ENCODE measurements at places on chromosomes 7 and 10.

DNA sequence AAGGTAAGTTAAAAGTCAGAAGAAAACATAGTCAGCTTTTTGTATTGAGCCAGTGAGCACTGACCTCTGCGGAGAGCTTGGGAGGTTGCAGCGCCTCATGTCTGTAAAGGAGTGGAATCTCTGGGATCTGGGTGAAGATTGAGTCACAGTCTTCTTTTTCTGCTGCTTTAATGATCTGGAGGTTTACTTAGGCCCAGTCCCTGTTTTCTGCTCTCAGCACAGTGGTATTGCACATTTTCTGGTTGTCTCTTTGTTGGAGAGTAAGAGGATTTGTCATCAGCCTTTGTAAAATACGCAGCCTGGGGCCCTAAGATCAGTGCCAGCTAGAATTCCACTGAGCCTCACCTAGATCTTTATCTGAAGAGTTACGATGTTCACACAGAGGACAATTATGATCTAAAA lies 58.3 kb upstream of the GJD4 start:
- no peak for DNase-seq

DNA sequence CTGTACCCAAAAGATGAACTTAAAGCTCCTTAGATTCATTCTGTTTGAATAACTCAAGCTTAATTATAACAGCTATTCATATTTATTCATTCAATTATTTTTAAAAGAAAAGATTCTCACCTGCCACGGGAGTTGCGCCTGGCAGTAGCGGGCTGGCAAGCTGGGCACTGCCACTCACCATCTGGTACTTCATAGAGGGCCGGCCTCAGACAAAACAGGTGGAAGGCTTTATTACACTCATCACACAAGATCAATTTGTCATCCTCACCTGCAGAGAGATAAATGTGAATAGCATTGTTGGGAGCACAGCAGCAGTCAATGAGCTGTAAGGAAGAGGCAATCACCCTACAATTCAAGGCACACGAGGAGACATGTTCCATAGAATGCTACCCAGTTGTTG lies 15.8 kb downstream of the FZD9 start:
- no peak for DNase-seq

GRCh38 chr10:17831896-17832295 lies 22.7 kb downstream of the MRC1 start:
- DNase-seq = no peak

DNA sequence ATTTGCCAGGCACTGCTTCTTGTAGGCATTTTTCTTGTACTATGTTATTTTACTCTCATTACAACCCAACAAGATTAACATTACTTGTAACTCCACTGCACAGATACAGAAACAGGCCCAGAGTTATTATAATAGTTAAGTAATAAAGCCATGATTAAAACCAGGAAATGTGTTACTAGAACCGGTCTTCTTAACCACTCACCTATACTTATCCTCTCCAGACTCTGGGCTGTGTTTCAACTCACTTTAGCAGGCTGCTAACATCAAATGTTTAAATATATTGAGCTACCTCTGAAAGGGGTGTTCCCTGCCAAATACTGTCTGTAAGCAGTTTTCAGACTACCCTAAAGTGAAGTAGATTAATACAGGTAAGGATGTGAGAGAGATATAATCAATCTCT lies 1227.8 kb downstream of the SORCS3 start:
- DNase-seq = no peak

DNA sequence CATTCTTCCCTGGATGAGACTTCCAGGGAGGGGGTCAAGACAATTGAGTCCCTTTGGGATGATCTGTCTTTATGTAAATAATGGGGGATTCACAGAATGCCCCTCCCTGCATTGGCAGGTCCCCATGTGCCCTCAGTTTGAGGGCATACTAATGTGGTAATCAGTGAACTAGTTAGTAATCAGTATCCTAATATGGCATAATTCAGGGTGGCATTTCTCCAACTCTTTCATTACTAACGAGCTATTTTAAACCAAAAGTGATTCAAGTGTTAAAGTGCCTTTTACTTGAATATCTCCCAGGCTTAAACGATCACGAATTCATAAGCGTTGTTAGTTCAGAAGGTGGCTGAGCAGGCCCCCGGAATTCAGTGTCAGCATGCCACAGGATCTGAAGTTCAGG lies 1.6 kb upstream of the DNAJB6 start:
- no peak for DNase-seq

- DNase-seq = no peak
Measured at GRCh38 chr10:13893926-13894325, 307.2 kb downstream of the PRPF18 start.

- no peak for DNase-seq
Measured at GRCh38 chr10:17787087-17787961, 21.8 kb upstream of the MRC1 start.

DNA sequence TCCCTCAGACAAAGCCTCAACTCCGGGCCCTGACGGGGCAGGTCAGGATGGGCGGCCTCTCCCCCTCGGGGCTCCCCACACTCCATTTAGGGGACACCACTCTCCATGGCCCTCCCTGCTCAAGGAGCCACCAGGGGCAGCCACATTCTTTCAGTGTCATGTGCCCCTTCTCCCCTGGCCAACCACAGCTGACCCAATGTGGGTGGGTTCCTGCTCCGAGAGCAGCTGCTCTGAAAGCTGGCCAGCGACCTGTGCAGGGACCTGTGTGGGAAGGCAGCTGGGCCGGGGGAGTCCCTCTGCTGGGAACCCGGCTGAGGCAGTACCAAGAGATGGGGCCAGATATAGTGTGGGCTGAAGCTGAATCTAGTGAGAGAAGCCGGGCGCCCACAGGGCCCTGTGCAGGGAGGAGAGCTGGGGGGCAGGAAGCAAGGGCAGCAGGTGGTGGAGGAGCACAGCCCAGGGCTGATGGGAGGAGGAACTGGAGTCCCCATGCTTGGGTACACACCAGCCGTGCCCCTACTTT lies 40.6 kb upstream of the NPFFR1 start:
- no peak for DNase-seq

DNA sequence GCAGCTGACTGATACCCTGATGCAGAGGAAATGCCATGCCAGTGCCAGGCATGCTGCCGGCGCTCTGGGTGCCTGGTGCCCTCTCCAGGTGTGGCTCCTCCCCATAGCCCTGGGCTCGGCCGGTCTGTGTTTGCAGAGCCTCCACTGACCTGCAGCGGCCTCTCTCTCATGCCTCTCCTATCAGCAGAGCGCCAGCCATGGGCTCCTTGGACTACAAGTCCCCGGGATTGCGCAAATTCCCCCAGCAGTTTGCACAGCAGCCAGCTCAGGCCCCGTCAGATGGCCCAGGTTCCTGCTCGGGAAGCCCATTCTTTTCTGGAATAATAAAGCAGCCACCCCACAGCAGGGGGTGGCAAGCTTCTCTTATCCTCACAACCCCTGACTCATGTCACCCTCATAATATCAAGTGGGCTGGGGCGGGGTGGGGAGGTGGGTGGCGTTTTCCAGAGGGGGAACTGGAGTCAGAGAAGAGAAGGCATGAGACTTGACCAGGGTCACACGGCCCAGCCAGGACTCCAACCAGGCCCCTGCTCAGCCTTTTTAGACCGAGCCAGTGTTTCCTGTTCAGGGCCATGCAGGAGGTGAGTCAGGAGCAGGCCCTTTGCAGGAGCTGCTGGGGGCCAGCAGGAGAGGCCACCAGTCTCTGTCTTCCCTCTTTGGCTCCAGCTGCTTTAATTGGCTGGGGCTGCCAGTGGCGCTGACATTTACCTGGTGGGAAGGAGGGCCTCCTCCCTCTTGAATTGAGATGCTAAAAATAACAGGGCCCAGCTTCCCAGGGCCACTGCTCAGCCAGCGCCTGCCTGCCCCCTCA lies 58.6 kb downstream of the ZMIZ1 start:
- DNase-seq = no peak

DNA sequence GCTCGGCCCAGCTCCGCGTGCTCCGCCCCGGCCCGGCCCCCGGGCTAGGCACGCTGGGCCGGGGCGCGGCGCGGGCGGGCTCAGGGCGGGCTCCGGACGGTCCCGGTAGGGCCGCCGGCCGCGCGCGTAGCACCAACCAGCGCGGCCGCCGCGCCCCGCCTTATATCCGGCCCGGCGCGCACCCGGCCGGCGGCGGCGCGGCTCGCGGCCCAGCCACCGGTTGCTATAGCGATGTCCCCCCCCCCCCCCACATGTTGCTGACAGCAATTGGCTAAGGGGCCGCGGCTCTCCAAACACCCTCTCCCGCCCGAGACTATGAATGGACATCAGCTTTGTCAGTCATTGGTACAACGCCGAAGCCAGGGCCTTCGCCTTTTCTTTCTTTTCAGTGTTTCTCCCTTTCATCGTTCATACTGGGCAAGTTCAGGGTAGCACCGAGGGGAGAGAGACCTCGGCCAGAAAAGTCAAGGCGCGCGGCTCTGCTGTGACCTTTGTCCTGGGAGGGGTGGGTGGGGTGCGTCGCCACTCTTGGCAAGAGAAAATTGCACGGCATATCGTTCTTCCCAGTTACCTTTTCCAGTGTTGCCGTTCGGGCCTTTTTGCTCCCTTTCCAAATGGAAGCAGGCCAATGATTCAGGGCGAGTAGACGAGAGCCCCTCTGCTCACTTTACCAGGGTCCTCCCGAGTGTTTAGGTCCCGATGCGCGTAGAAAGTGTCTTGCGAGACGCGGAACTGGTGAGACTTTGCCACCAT lies 354.2 kb downstream of the DNAJB6 start:
- DNase-seq = no peak

DNA sequence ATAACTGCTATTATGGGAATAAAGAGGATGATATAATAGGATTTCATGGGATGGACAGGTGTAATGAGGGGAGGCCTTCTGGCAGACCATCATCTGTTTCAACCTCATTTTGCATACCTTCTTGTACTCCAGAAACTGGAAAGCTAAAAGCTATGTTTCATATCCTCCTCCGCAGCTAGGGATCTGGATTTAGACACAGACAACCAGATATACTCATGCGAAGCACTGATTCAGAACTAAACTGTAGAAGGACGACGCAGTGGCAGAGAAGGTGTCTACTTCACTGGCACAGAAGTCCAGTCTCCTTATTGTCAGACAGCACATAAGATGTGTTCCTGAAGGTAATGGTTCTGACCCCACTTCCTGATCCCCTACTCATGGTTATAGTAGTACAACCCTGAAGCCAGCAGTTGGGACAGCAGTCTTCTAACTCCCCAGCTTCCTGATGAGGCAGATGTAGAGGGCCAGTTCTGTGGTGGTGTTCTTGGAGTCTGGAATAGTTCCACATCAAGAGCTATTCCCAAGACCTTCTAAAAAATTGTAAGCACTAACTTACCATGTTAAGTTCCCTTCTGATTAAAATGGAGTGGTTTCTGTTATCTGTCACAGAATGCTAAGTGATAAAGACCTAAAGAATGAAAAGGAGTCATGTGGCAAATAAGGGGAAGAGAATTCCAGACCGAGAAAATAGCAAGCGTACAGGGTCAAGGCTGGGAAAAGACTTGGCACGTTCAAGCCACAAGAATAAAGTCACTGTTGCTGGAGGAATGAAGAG lies 550.3 kb downstream of the GRM8 start:
- DNase-seq = no peak

GRCh38 chr10:11403116-11403515 lies 208.3 kb downstream of the USP6NL start:
- peak; percentile 79 for DNase-seq

DNA sequence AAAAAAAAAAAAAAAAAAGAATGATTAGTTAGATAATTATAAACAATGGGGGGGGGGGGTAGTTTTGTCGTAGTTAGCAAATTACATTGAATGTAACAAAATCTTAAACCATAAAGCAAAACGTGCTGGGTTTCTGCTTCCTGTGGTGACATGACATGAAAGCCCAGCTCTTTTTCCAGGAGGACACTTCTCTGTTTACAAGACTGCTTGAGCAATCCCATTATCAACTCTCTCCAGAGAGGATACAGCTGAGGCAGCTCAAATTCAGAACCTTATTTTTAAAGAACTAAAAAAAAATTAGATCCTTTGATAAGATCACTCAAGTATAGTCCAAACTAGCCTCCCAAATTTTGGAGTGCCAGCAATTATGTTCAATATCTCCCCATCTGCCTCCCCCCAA lies 58.6 kb downstream of the ADRB1 start:
- DNase-seq = no peak

DNA sequence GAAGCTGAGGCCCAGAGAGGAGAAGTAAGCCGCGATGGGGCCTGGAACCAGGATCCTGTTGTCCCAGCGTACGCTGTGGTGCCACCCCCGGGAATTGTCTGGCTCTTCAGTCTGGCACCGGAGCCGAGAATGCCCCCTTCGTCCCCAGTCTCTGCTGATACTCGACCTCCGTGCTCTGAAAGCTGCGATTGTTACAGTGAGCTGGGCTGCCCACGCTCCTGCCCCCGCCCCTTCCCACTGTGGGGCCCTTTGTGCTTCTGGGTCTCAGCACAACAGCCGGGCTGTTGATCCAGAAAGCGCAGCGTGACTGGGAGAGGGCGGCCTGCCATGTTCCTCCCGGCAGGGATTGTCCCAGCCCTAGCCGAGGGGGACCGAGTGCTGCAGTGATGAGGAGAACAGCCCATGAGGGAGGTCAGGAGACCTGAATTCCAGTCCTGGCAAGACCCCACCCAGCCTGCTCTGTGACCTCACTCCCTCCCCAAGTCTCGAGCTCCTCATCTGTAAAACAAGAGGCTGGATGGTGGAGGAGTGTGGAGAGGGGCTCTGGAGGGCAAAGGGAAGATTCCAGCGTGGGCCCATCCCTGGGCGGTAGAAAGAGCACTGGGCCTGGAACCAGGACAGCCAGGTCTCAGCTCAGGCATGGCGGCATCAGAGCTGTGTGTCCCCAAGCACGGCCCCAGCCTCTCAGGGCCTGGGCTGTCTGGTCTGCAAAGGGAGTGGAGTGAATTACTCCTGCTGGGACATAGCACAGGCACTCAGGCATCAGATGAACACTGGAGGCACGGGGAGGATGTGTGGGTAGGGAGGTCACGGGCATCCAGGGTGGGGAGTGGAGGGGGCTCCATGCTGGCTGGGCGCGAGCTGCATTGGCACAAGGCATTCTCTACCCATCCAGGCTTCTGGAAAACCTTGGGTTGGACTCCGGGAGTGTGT lies 43.6 kb downstream of the TSPAN15 start:
- DNase-seq = no peak
